GM12864 (cell line): ENCODE measurements at places on chromosomes 6 and 20.
A peak's percentile ranks its signal among the peaks of the same experiment; 100 is the strongest.

- no peak for DNase-seq
These were observed 259.1 kb downstream of the ZFAND3 start for GRCh38 chr6:38078671-38079070.

DNA sequence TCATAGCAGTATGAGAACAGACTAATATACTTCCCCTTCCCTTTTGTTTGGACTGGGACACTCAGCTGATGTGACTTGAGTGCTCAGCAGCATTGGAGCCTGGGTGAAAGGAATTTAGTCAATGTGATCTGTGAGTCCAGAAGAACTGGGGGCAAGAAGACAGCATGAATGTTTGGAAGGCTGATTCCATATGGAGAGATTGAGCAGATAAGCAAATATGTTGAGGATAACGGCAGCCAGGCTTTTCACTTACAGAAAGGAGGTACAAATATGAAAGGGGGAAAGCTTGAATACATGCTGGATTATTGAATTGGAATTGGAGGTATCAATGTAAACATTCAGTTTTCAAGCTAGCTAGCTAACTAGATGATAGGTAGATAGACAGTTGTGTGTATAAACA, 37.8 kb upstream of the SMAP1 start:
- no peak for DNase-seq

DNA sequence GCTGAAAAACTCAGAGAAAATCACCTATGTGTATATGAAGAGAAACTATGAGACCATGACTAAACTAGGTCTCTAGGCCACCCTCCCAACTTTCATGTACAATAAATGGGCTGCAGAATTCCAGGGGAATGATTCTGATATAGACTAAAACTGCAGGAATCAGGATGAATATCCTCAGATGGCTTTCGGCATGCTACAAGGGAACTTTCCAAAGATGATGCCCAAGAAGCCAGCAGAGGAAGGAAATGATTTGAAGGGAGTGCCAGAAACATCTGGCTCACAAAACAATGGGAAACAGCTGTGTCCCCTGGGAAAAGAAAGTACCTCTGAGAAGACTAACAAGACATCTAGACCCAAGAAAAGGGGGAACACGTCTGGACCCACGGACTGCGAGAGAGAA, 41.1 kb downstream of the PLN start:
- DNase-seq, result no peak

DNA sequence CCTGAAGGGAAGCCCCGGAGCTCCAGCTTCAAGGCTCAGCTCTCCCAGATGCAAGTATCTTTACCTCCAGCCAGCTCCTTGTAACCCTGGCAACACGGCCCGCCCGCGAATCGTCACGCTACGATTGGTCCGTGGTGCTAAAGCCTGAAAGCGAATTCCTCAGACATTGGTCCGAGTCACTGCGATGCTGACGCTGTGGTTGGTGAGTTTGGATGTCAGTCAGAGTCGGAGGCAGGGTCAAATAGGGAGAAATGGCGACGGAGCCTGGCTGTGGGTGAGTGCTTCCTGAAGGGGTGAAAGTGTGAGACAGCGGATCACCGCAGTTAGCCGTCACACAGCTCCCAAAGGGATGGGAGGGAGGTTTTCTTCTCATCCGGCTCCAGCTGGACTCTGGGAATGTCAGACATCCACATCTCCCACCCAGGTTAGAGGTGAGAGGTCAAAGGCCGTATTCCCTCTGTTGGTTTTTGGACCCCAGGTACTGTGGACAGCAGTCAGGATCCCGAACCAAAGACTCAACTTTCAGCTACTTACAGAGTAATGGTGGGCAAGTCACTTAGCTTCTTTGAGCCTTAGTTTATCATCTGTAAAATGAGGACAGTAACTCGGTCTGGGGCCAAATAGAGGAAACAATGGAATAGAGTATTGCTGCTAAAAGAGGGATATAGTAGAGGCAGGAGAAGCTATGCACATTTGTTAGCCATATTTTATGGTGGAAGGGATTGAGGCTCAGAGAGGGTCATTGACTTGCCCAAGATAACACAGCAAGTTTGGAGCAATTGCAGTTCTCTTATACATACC, at the start of gene ZSWIM1:
ZSWIM1 (plus strand) TSS at position 240 of the 801 bp plus-strand sequence. CDS start 1,366 bp downstream, outside the sequence.
- DNase-seq, result peak; percentile 99

GRCh38 chr6:124073021-124073420, 269.4 kb downstream of the NKAIN2 start:
- DNase-seq, result no peak

DNA sequence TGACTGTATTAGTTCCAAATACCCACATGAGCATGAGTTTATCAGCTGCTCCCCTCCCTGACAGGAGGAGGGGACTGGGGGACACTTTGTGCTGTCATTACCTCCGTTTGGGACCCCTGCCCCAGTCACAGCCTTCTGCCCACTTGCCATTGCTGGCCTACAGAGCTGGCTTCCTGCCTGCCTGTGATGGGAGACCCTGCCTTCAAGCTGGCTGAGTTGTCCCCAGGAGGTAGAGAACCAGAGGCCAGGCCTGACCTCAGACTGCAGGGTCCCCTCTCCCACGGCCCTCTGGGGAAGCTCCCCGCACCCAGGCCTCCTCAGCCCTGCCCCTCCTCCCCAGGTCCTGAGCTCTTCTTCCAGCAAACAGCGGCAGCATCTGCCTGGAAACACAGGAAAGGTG, 105.5 kb downstream of the JPH2 start:
- DNase-seq, result no peak

GRCh38 chr6:165605182-165605875, 57.7 kb downstream of the PDE10A start:
- DNase-seq, result no peak

DNA sequence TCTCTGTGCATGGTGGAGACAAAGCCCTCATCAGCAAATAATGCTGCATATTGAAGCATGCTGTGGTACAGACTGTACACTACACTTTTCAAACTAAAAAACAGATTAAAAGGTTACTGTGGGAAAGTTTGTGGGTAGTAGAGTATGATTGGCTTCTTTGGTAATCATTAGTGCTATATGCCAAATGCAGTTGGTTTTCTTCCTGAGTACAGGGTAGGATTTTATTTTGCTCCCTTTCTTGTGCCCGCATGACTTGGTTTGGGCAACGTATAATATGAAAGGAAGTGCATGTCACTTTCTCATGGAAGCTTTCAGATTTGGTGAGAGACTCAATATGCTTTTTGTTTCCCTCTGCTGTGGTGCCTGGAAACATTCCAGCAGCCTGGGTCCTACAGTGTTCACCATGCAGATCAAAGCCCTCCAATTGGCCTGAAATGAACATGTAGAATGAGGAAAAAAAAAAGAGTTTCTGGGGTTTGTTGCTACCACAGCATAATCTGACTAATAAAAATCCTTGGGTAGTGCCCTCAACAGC, 270.7 kb upstream of the ADGRB3 start:
- no peak for DNase-seq

- DNase-seq, result no peak
These were observed 6.7 kb downstream of the SDC4 start for GRCh38 chr20:45341579-45341938.

DNA sequence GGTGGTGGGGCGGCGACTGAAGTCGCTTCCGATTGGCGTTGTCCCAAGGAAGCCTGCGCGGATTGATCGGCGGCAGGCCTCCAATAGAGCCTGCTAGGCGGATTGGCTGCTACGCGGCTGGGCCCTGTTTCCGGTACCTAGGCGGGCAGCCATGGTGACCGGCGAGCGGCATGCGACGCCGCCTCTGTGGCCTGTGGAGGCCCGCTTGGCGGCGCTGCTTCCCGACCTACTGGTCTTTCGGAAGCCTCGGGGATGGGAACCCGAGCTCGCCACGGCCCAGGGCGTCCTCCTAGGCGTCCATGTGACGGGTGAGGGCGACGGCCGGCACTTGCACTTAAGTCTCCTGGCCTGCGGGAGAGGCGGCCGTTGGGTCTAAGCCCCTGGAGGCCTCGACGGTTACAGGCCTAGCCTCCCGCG, 28.1 kb downstream of the NFYA start:
- DNase-seq, result no peak

DNA sequence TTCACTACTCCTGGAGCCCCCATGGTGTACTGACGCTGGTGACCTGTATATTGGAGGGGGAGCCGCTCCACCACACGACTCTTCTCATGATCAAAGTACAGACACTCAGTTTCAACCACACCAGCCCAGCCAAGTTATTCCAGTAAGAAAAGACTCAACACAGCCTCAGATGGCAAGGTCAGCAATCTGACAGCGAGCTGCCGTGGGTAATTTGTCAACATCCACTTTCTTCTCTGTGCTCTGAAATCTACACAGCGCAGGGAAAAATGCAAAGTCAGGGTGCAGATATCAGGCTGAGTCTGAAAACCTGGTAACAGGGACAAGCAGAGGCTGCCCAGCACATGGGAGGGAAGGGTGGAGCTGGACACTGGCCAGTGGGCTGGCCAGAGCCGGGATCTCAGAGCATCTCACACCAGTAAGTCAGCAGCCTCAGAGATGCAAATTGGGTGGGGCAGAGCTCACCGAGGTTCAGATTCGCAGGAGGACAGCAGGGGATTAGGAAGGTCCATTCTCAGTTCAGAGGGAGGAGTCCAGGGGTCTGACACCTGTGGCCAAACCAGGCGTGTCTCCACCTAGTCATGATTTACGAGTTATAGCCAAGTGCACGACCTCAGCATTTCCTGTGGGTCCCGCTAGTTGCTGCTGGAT, 44.5 kb upstream of the RPS6KA2 start:
- DNase-seq, result no peak
